ENCODE measurements at places on chromosomes 3 and 15. TPM values are rescaled to one million over a fixed set of nuclear protein-coding genes. Genes with fewer than 3 reads are reported as not detected.

ACOX2 gene
- 19.5 TPM for total RNA-seq

MOBP gene
- total RNA-seq: 0.14 TPM

CDCP1 gene
- total RNA-seq: 42.4 TPM

PLSCR2 gene
- 0.35 TPM for total RNA-seq

SMARCC1 gene
- total RNA-seq: 68.7 TPM

SLC9C1 gene
- 0.46 TPM for total RNA-seq

C3orf52 gene
- total RNA-seq: 24.3 TPM

C2CD4A gene
- total RNA-seq: 0.17 TPM

IGDCC3 gene
- 0.69 TPM for total RNA-seq

OXTR gene
- total RNA-seq: 6.0 TPM

SENP7 gene
- 16.5 TPM for total RNA-seq

ACTRT3 gene
- total RNA-seq: 1.6 TPM

FAM43A gene
- 8.9 TPM for total RNA-seq

POPDC2 gene
- 53.2 TPM for total RNA-seq

CHRNA7 gene
- total RNA-seq: 4.2 TPM

SH2D7 gene
- total RNA-seq: 2.3 TPM

ALS2CL gene
- 43.8 TPM for total RNA-seq

RBM5 gene
- total RNA-seq: 132 TPM

LRRIQ4 gene
- total RNA-seq: not detected

C3orf20 gene
- total RNA-seq: not detected

ITIH1 gene
- total RNA-seq: 4.8 TPM

SLC38A3 gene
- 2.2 TPM for total RNA-seq

APOD gene
- total RNA-seq: 51.8 TPM

ZSCAN2 gene
- total RNA-seq: 15.3 TPM
